ENCODE measurements at places on chromosomes 5 and 9.

DNA sequence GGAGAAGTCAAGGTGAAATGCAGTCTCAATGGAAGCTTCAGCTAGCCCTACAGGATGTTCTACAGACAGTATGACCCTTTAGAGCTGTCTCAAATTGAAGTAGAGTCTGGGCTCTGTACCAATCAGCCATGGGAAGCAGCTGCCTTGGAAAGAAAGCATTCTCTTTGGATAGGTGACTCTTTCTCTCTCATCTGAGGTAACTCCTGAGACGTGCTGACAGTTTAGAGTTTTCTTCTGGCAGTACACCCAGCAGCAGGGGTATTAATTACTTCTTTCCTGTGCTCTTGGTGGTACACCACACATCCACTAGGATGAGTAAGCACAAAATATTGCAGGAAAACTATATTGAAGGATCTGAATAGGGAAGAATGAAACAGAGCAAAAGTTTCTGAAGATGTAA lies 329.6 kb upstream of the RGMB start:
- no peak for DNase-seq

DNA sequence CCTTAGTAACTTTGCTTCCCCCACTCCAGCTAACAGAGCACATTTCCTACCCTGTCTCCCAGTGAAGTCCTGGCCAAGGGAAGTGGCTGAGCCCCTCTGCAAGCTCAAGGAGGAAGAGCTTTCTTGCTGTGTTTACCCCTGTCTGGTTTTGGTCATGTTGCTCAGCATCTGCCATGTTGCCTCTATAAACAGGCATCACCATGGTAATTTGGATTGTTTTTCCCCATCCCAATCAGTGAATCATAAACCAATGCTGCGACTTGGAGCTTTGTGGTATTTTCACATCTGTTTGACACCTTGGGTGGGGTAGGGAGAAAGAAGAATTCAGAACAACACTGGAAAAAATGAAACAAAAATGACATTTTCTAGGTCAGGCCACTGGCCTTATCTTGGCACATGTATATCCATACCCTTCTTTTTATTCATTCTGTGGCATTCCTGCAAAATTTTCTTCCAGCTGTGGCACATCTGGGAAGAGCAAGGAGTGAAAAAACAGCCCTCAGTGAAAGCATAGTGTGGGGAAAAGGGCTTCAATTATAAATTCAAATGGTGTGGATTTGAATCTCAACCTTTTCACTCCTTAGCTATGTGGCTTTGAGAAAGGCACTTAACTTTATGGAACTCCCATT lies 42.5 kb downstream of the SLIT3 start:
- no peak for DNase-seq

DNA sequence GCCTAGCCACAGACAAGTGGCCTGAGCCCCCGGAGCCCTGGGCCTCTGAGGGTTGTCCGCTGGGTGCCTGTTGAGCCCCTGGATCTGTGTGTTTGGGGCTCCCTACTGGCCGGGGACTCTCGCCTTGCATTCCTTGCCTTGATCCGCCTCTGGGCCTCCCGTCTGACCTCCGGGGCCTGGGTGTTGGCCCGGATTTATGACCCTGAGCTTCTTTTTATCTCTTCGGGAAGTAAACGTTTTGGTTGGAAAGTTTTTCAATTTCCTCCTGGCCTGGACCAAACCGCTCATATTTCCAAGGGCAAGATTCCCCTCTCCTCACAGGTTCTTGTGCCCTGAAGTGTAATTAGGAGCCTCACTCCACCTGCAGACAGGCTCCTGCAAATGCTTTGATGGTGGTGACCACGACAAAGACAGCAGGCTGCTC lies 69.3 kb upstream of the EGFLAM start:
- DNase-seq = no peak

DNA sequence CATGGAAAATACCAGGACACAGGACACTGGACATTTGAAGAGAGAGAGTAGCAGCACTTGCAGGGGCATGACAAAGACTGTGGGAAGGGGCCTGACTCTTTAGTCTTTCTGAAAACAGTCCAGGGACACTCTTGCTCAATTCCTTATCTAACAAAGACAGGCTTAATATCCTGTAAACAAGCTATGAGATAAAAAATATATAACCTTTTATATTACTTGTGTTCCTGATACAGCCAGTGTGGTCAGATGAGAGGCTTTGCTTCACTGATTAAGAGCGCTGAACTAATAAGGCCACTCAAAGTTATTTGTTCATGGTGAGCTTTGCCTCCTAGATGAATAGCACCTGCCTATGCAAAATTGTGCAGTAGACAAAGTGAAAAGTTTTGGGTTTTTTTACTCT lies 518.7 kb downstream of the LRRC70 start:
- no peak for DNase-seq

GRCh38 chr9:127422133-127422782 lies 1.9 kb upstream of the ZNF79 start:
- no peak for DNase-seq

DNA sequence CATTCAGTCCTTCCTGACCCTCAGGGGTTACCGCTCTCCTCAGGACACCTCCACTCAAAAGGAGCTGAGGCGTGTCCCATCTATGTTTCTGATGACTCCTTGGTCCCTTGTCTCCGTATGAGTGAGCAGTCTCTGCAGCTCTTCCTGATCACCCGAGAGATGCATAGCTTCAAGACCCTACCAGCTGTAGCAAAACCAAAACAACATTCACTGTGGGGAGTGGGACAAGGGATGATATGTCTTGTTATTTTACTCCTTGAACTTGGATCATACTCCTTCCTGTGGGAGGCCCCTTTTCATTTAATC lies 14.4 kb downstream of the GLDC start:
- no peak for DNase-seq

DNA sequence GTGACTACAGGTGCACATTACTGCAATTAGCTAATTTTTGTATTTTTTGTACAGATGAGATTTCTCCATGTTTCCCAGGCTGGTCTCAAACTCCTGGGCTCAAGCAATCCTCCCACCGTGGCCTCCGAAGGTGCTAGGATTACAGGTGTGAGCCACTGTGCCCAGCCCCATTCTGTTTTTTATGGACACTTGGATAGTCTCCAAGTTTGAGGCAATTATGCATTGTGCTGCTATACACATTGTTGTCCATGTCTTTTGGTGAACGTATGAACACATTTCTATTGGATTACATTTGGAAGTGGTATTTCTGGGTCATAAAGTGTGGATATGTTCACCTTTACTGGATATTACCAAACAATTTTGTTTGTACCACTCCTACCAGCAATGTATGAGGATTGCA lies 22.4 kb upstream of the PLPP1 start:
- DNase-seq = no peak

DNA sequence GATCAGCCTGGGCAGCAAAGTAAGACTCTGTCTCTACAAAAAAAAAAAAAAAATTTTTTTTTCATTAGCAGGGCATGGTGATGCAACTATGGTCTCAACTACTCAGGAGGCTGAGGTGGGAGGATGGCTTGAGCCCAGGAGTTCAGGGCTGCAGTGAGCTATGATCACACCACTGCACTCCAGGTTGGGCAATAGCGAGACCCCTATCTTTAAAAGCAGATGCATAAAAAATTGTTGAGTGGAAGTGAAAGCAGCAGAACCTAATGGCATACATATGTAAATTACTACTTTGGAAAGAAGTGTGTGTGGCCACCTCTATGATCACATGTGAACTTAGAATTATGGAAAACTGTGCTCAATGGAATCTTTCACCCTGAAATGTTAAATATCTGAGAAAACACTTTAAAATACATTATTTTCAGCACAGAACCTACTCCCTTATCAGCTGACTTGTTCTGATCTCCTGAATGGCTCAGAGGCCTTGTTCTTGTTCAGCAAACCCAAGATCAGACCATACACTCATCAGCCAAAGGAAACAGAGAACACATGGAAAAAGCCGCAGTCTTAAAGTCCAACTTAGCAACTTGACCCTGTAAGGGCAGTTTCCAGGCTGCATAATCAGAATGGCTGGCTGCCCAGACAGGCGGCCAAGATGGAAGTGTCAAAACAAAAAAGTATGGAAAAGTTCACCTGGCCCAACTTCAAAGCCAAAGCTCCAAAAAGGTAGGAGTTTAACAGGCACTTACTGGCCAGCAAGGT lies 56.5 kb downstream of the SIL1 start:
- no peak for DNase-seq

- no peak for DNase-seq
Measured at GRCh38 chr9:69696802-69697201, 24.6 kb upstream of the APBA1 start.

- DNase-seq = no peak
Measured at GRCh38 chr9:87097238-87097637, 149.9 kb upstream of the GAS1 start.

DNA sequence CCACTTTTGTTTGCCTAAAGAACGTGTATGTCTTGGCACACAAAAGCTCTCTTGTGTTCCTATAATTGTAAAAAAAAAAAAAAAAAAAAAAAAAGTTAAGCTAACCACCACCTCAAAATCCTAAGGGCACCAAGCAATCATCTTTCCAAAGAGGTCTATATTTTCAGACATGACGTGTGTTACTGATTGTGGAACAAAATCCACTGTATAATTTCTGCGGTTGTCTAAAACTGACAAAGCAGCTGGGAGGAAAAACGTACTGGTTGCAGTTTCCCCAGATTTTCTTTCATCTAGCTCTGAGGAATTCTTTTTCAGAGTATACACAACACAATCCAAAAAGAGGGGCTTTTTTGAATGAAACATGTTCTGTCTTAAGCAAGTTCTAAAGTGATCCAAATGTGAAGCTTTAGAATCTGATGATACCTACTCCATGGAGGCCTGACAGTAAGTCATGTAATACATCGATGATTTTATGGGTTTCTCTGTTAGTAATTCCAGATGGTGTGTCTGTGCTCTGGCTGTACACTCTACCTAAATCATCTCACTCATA lies 375.6 kb upstream of the NUDT12 start:
- no peak for DNase-seq

- no peak for DNase-seq
Measured at GRCh38 chr9:123248630-123249029, 19.8 kb downstream of the STRBP start.

- no peak for DNase-seq
Measured at GRCh38 chr9:123710299-123710698, 219.6 kb downstream of the DENND1A start.

DNA sequence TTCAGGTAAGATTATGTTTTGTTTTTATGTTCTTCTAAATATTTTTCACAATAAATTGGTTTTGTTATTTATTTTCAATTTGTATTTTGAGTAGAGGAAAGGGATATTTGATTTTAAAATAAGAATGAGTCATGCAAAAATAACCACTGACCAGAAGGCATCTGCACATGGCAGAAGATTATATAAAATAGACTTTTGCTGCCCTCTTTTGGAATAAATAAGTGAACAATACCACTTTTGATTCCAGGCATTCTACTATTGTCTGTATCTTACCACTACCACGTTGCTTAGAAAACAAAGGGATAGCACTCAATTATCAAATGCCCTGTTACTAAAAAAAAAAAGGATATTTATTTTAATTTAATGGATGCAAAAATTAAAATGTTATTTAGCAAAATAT lies 227.3 kb upstream of the ITGA1 start:
- DNase-seq = no peak

DNA sequence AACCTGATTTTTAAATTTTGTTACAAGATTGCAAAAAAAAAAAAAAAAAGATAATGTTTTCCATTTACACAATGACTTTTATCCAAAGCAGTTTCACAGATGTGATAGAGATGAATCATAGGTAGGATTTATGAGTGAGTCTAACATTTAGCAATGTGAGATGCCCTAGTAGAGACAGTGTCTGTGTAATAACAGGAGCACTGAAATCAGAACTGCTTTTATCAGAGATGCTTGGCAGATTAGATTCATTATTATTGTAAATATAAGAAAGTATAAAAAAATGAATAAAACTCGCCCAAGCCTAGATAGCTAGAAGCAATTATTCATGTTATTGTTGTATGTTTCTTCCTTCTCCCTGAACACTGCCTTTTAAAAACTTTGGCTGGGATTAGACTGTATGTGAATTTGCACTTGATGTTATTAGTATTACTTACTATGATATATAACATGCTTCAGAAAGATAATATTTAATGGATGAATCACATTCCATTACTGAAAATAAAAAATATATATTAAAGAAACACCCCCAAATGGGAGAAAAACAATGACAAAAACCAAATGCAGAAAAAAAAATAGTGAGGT lies 567.3 kb upstream of the KLF4 start:
- no peak for DNase-seq

DNA sequence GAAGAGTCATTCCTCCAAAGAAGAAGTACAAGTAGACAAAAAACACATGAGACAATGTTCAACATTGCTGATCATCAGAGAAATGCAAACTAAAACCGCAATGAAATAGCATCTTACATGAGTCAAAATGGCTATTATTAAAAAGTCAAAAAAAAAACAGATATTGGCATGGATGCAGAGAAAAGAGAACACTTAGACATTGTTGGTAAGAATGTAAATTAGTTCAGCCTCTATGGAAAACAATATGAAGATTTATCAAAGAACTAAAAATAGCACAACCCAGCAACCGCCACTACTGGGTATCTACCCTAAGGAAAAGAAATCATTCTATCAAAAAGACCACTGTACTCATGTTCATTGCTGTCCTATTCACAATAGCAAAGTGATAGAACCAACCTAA lies 157.5 kb downstream of the CHSY3 start:
- DNase-seq = no peak

DNA sequence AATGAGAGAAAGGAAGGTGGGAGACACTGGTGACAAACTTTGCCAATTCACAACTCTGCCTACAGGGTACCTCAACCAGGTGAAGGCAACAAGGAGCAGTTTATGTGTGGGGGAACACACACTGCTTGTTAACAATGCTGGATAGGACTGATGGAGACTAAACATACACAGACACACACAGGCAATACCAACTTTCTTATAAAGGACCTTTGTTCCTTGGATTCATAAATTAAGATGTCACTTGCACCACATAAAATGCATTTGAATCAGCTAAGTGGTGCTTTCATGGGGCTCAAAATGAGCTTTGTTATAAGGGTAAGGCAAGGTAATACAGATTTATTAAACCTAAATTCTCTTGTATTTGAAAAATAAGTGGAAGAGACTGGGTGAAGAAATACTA lies 4.0 kb downstream of the TSTD2 start:
- no peak for DNase-seq

DNA sequence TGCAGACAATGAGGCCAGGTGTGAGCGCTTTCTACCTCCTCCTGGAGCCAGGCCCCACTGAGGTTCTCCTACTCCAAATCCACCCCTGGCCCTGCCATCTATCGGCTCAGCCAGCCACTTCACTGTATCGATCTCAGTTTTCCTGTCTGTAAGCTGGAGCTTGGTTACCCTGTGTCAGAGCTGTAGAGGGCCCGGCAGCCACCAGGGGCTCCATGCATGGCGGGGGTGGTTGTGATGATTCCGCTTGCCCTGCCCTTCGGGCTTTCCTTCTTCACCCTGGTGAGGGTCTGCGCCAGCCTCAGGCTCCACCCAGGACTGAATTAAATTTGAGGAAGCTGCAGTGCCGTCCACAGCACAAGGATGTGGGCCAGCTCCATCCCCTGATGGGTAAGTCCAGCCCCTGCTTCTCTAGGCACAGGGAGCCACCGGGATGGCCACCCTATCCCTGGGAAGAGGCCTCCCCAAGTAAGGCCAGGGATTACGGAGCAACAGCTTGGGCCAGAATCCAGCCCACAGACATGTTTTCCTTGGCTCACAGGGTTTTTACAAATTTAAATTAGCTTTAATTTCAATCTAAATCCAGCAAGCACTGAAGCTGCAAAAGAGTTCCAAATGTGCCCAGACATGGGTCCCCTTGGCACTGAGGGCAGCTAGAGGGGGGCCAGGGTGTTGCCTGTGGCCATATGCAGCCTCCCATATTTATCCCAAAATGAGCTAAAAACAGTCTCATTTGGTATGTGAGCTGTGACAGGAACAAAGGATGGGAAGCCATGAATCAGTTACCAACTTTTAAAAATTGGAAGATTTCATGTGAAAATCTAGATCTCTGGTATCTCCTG lies 89.1 kb upstream of the FBXW11 start:
- no peak for DNase-seq
